NCI-H2107 (cell line): ENCODE measurements at places on chromosomes 4 and X.

GRCh38 chrX:152601848-152602616 lies 35.7 kb upstream of the GABRQ start:
- DNase-seq: no peak

- no peak for DNase-seq
Measured at GRCh38 chrX:100962811-100963210, 6.7 kb upstream of the ARL13A start.

DNA sequence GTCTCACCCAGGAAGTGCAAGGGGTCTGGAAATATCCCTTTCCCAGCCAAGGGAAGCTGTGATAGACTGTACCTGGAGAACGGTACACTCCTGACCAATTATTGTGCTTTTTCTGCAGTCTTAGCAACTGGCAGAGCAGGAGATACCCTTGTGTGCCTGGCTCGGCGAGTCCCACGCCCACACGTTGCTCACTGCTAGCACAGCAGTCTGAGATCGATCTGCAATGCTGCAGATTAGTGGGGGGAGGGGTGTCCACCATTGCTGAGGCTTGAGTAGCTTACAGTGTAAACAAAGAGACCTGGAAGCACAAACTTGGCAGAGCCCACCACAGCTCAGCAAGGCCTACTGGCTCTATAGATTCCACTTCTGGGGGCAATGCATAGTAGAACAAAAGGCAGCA lies 138.5 kb downstream of the CHRDL1 start:
- DNase-seq: no peak

- no peak for DNase-seq
Measured at GRCh38 chr4:4320528-4320927, 30.5 kb downstream of the ZBTB49 start.

DNA sequence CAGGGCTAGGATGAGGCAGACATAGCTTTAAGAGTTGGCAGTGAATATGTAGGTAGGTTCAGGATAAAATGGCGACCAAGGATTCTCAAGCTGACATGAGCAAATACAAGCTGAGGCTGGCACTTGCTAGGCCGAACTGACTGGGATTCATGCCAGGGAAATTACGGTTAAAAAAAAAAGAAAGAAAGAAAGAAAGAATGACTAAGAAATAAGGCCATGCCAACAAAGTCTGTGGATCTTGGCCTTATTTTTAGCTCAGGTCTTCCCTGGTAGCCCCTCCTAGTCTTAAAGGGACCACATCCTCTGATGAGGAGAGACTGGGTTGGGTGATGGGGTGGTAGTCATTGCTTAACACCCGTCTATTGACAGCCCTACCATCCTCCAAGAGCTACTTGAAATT lies 64.4 kb upstream of the KLHL13 start:
- no peak for DNase-seq

- DNase-seq: no peak
Measured at GRCh38 chrX:139842326-139843185, 90.3 kb downstream of the ATP11C start.

DNA sequence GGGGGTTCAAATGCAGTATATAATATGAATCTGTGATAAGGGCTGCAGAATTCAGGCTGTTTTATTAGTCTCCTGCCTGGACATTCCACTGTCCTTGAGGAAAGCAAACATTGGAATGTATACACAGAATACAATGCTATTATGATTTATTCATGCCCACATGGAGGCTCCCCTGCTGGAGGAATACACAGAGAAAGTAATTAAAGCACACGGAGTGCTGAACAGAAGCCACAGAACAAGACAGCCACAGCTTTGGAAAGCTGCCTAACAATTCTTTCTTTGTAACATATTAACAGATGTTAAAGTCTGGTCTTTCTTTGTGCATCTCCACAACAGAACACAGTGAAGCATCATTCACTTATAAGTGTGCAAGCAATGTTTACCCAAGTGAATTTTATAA lies 155.8 kb downstream of the ARAP2 start:
- no peak for DNase-seq

DNA sequence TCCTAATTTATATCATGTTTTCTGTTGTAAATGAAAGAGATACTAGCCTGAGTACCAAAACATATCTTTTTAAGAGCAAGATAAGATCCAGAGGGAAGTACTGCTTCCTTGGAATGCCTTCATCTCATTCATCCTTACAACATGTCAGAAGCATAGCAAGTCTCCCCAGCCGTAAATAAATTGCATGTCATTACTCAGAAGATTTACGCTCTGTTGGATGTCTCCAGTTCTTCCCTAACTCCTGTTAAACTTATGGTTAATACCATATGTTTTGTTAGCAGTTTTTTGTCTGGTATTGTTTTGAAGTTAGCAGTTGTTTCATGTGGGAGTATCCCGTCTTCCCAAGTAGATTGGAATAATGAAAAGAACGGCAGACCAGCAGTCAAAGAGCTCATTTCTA lies 7.5 kb upstream of the GPC3 start:
- no peak for DNase-seq

- DNase-seq: no peak
Measured at GRCh38 chr4:109876634-109877265, 28.8 kb downstream of the LRIT3 start.

DNA sequence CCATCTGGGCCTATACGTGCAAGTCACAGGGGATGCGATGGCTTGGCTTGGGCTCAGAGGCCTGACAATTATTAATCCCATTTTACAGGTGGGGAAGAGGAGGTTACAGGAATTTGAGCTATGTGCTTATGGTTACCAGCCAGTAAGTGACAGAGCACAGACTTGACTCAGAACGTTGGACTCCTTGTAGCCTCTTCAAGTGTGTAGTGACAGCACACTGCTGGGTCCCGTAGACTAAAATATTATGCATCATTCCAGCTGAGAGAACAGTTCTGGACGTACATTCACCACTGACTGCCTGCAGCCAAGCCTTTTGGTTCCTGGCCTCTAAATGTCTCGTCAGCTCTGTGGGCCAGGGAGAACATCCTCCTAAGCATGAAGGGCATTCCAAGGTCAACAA lies 314.5 kb downstream of the GPAT3 start:
- no peak for DNase-seq

GRCh38 chrX:79371101-79371500 lies 4.0 kb upstream of the ITM2A start:
- no peak for DNase-seq

GRCh38 chr4:53899586-53900270 lies 164.7 kb downstream of the CHIC2 start:
- no peak for DNase-seq

DNA sequence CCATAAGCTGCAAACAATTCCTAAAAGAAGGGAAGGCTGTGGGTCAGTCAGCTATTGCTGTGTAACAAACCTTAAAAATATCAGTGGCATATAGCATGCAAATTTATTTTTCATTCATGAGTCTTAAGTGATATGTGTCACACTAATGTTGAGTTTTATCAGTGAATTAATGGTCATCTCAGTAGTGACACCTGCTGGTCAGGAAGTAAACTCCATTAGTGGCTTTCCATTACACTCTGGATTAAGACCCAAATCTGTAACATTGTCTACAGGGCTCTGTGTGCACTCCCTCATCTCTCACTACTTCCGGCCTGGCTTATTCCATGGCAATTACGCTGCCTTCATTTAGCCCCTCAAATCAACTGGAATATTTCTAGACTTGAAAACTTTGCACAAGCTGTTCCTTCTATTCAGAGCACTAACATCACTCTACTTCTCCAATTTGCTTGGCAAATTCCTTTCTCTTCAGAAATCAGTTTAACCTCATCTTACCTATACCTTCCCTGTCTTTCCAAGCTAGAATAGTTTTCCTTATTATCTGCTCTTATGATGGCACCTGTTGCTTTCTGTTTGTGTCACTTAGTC lies 217.3 kb upstream of the TAPT1 start:
- DNase-seq: no peak

DNA sequence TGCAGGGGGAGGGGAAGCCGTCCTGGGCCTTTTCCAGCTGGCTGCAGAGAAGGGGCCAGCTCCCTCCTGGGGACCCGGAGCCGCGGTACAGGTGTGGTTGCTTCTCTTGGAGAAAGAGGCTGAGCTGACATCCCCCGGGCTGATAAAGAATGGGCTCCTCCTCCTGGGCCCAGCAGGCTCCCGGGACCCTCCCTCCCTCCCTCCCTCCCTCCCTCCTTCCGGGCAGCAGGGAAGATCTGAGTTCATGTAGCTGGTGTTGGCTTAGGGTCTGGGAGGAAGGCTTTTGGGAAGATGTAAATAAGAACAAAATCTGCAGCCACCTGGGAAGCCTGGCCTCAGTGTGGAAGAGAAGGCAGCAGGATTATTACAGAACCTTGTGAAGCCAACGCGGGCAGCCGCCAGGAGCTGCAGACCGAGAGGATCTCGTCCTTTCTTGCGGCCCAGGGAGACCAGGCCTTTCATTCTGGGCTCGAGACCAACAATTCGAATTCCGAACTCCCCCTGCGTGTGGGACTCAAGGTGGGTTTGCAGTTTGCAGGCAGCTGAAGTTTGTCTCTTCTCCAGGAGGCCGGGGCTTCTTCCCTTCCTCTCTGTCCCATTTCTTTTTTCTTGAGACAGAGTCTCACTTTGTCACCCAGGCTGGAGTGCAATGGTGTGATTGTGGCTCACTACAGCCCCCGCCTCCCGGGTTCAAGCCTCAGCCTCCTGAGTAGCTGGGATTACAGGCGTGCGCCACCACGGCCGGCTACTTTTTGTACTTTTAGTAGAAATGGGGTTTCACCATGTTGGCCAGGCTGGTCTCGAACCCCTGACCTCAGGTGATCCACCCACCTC lies at the start of gene PLCXD1:
PLCXD1 (plus strand) TSS at position 216 of the 834 bp plus-strand sequence. CDS start 2,807 bp downstream, outside the sequence.
- DNase-seq: no peak
